Suprapubic skin (tissue), 4 donors: ENCODE measurements at places on chromosomes 11 and 22. TPM values are rescaled to one million over a fixed set of nuclear protein-coding genes. Genes with fewer than 3 reads are reported as not detected.

DNA sequence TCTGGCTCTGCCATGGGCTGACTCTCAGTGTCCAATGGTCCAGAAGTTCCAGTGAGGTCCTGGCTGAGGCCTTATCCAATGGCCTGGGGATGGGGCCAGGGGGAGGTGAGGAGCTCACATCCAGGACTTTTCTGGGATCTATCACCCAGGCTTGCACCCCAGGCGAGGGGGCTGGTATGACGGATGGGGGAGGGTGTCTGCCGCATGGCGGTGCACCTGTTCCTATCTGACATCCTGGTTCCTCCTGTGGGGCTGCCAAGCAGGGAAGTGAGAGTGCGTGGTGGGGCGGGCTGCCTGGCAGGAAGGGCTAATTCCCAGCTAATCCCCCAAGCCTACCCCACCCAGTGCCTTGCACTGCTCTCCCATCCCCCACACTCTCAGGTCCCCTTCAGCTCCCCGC lies 102.1 kb downstream of the NECTIN1 start:
- DNase-seq = no peak

DNA sequence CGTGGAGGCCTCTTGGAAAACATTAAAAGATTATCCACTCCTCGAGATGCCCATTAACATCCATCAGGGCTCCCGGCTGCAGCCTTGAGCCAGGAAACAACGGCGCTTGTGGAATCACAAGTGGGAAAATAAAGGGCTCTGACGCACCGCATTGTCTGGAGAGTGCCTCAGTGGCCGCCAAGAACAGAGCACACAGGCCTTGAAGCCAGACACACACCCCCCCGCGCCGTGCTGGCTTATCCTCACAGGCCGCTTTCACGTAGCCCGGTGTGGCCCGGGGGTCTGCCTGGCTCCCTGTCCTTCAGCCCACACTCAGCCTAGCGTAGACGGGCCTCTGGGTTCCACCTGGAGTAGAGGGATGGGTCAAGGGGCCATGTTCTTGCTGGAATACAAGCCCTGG lies 1020.5 kb downstream of the BRD1 start:
- no peak for DNase-seq

Gene PRODH
- 32.9 TPM for total RNA-seq

Gene TSPAN32
- total RNA-seq = not detected

Gene MYOD1
- not detected for total RNA-seq

DNA sequence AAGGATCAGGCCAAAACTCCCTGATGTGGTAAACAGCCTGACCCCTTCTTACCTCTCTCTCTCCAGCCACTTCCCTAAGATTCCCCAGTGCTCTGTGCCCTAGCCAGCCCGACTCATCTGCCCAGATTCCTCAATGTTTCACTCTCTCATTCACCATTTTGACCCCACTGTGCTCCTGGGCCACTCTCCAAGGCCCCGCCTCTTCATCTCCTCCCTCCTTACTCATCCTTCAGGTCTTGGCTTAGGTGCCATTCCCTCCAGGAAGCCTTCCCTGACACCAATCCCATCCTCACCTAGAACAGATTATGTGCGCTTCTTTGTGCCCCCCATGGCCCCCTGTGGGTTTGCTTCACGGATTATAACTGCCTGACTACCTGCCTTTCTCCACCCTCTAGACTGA lies 13.2 kb downstream of the SLC43A3 start:
- DNase-seq = no peak

Gene OR5P2
- 2.9 TPM for total RNA-seq

- no peak for DNase-seq
Observed at GRCh38 chr11:126547691-126548090, 192.2 kb downstream of the ST3GAL4 start.

- no peak for DNase-seq
Observed at GRCh38 chr11:86812981-86813380, 12.6 kb downstream of the PRSS23 start.

GRCh38 chr22:17007852-17008731 lies at the start of gene GAB4:
Gene GAB4 (minus strand): TSS chr22:17008222. CDS start chr22:17008114, 108 bp downstream.
- no peak for DNase-seq

GRCh38 chr11:26621132-26621531 lies 49.1 kb upstream of the MUC15 start:
- DNase-seq = no peak
